ENCODE measurements at places on chromosomes 5 and 9.
A peak's percentile ranks its signal among the peaks of the same experiment; 100 is the strongest.

GRCh38 chr5:160133071-160133917, 14.0 kb upstream of the PWWP2A start:
- DNase-seq = peak; percentile 35

DNA sequence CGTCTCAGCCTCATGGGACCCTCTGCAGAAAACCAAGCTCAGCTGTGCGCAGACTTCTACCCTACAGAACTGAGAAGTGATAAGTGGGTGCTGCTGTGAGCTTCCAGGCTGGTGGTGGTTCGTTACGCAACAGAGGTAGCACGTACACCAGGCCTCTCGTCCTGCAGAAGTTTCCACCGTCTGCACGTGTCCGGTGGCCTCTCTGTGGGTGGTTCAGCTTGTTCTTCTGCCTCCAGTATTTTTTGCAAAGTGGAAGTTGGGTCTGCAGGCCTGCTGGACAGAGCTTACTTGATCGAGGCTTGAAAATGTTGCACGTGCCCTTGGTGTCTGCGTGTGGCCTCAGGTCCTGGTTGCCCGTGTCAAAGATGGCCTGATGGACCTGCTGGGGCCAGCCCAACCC, 27.5 kb downstream of the KCNT1 start:
- DNase-seq = no peak

- no peak for DNase-seq
Observed at GRCh38 chr9:29129763-29130162, 1556.5 kb upstream of the C9orf72 start.

- no peak for DNase-seq
Observed at GRCh38 chr9:27041746-27042145, 36.3 kb upstream of the LRRC19 start.

DNA sequence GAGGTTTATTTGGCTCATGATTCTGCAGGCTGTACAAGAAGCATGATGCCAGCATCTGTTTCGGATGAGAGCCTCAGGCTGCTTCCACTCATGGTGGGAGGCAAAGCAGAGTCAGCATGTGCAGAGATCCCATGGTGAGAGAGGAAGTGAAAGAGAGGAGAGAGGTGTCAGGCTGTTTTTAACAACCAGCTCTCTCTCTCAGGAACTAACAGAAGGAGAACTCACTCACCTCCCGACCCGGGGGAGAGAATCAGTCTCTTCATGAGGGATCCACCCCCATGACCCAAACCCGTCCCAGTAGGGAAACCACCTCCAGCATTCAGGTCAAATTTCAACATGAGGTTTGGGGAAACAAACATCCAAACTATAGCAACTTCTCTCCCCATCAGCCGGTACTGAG, 187.7 kb downstream of the ENC1 start:
- no peak for DNase-seq

- DNase-seq = no peak
Observed at GRCh38 chr5:115703514-115703913, 77.7 kb upstream of the TMED7 start.

DNA sequence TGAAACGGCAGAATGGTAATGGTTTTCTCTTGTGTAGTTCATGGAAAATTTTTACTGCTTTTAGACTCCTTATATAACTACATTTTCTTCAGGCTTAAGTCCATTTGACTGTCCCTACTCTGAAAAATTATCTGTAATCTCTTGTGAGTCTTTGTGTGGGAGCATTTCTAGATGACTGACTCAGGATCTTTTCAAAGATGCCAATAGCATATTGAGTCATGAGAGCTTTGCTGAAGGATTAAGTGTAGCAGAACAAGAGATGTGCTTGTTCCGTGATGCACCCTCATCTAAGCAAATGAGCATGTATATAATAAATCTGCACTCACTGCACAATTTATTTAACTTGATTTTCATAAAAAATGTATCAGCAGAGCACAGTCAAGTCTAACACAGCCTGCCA, 298.7 kb upstream of the CDH6 start:
- DNase-seq = no peak

DNA sequence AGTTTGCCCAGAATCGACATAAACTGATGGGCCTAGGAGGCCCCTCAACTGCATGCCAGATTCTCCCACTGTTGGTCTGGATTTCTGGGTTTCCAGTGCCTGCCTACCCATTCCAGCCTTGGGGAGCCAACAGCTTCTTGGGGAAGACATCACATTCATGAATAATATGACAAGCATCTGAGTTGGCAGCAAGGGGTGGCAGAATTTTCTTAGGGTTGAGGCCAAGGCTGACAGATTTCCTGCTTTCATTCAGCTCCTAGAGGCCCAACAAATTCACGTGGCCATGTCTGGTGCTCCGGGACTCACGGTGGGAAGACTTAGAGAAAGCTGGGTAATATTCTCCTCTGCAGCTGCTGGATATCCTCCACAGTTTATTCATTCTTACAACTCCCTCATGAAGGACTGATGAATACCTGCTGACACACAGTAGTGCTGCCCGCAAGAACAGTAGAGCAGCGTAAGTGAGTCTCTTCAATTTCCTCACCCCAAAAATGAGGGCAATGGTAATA, 305.0 kb upstream of the TNC start:
- no peak for DNase-seq

DNA sequence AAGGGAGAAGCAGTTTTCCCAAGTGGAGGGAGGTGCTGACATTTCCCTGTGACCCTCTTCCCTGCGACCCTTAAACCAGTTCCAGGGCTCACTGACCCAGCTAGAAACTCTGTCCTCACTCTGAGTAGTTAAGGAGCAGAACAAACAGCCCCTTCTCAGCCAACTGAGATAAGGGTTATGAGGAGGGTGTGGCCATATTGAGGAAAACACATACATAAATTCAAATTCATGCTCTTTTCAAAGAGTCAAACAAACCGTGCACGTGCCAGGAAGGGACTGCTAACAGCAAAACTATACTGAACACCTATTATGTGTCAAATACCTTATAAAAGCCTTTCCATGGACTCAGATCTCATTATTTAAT, 4.9 kb upstream of the AKNA start:
- DNase-seq = no peak

Data from mucosa of descending colon (tissue), 3 donors.